ENCODE measurements at places on chromosomes 13 and 19. TPM values are rescaled to one million over a fixed set of nuclear protein-coding genes. Genes with fewer than 3 reads are reported as not detected.

DNA sequence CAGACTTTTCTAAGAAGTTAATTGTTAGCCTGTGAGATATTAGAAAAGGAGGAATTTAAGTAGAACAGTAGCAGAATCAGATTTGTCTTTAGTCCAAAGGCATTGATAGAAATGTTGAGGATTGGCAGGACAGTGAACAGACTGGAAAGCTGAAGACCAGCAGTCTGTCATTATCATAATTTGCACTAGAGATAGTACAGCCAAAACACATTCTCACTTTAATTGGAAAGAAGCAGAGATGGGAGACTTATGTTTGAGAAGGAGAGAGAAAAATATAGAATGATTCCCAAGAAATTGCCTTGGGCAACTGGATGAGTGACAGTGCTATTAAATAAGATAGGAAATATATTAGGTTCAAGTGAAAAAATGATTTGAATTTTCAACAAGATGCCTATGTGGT, 755.5 kb downstream of the SLITRK5 start:
- H3K36me3 ChIP-seq = no peaks in the 10 kb centered on the region
- no peak overlapping the region for H3K4me3 ChIP-seq

DNA sequence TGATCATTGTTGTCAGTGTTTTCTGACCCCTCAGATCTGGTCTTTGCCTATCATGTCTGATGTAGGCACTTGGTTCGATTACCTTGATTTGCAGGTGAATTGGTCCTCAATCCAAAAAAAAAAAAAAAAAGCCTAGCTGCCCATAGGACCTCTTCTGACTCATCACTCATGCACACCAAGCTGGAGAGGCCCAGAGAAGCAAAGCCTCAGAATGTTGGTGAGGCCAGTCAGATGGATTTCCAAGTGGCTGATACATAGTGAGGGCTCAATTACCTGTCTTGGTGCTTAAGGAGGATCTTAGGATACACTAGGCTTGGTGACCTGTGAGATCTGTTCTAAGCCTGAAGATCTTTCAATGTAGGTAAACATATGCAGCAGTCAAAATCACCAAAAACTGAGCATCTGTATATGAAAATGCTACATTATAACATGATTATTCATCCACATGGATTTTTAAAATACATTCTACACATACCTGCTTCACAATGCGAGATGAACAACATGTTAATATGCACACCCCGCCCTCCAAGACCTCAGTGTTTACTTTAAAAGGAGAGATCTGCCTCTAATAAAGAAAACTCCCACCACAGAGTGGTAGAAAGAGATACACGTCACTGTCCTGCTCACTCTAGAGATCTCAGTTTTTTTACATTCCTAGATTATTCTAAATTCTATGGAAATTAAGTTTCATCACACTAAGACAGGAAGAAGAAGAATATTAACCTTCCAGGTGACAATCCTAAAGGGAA, 79.9 kb upstream of the RAP2A start:
- no peaks in the 10 kb centered on the region for H3K27me3 ChIP-seq
- H3K36me3 ChIP-seq = no peaks in the 10 kb centered on the region
- no peak overlapping the region for H3K27ac ChIP-seq
- H3K4me3 ChIP-seq = no peak overlapping the region
- DNase-seq = no peak

- no peaks in the 10 kb centered on the region for H3K27me3 ChIP-seq
- H3K4me3 ChIP-seq = no peak overlapping the region
- no peak for DNase-seq
- H3K4me1 ChIP-seq = no peaks in the 10 kb centered on the region
- H3K27ac ChIP-seq = no peak overlapping the region
These were observed 5.3 kb upstream of the KLK12 start for GRCh38 chr19:51040151-51040550.

DNA sequence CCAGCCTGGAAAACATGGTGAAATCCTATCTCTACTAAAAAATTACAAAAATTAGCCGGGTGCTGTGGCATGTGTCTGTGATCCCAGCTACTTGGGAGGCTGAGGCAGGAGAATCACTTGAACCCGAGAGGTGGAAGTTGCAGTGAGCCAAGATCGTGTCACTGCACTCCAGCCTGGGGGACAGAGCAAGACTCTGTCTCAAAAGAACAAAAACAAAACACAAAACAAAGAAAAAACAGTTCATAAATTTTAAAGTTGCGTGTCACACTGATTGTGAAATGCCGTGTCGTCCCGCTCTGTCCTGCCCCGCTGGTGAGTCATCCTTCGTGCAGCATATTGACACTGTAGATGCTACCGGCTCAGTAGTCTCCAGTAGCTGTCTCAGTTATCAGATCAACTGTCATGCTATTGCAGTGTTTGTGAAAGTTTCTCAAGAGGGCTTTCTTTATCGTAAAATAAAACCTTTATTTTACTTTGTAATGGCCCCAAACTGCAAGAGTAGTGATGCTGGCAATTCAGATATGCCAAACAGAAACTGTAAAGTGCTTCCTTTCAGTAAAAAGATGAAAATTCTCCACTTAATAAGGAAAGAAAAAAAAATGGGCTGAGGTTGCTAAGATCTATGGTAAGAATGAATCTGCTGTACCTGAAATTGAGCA, 36.4 kb upstream of the IGFL1 start:
- H3K4me3 ChIP-seq = no peak overlapping the region
- H3K27ac ChIP-seq = no peak overlapping the region
- no peak for DNase-seq
- H3K36me3 ChIP-seq = no peaks in the 10 kb centered on the region
- peaks cover 10% of the 10 kb centered on the region for H3K27me3 ChIP-seq
- no peaks in the 10 kb centered on the region for H3K4me1 ChIP-seq

- H3K4me3 ChIP-seq = no peak overlapping the region
- no peak overlapping the region for H3K27ac ChIP-seq
- no peak for DNase-seq
- H3K4me1 ChIP-seq = no peaks in the 10 kb centered on the region
These were observed 8.4 kb upstream of the KCTD4 start for GRCh38 chr13:45209229-45209628.

DNA sequence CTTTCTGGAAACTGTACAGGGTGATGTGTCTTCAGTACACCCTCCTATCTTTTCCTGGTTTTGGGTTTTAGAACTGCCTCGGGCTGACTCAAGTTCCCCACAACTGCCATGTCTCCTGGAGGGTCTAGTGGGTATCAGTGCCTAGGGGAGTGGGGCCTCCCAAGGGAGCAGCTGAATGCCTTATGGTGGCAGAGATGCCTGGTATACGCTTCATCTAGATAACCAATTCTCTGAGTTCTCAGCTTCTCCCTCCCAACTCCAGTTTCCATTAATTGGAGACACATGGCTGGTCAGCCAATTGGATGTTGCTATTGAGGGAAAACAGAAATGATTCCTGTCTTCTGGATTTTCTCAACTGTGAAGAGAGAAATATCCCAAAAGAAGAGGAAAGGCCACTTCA, 12.8 kb downstream of the ZNF439 start:
- H3K4me1 ChIP-seq = no peaks in the 10 kb centered on the region
- no peak for DNase-seq
- no peaks in the 10 kb centered on the region for H3K27me3 ChIP-seq
- H3K4me3 ChIP-seq = no peak overlapping the region
- no peak overlapping the region for H3K27ac ChIP-seq

DNA sequence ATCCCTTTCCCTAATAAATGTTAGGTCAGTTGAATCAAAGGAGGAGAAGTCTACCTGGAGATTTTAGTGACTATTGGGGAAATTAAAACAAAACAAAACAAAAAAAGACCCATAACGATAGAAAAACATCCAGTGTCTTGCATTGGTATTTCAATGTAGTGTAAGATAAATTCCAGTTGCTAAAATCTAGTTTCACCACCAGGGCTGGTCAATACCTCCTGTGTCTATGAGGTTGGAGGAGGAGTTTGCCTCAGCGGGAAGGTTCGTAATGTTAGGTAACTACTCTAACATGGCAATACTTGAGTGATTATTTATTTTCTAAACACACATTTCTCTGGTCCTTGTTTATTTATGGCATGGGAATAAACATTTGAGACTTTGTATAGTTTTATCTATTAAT, 483.2 kb downstream of the FGF9 start:
- H3K4me1 ChIP-seq = no peaks in the 10 kb centered on the region
- H3K4me3 ChIP-seq = no peak overlapping the region
- DNase-seq = no peak
- H3K27ac ChIP-seq = no peak overlapping the region
- H3K27me3 ChIP-seq = no peaks in the 10 kb centered on the region

- DNase-seq = no peak
- H3K4me1 ChIP-seq = no peaks in the 10 kb centered on the region
- H3K27me3 ChIP-seq = no peaks in the 10 kb centered on the region
- no peaks in the 10 kb centered on the region for H3K36me3 ChIP-seq
- no peak overlapping the region for H3K27ac ChIP-seq
These were observed 72.9 kb downstream of the RYR1 start for GRCh38 chr19:38506375-38506722.

DNA sequence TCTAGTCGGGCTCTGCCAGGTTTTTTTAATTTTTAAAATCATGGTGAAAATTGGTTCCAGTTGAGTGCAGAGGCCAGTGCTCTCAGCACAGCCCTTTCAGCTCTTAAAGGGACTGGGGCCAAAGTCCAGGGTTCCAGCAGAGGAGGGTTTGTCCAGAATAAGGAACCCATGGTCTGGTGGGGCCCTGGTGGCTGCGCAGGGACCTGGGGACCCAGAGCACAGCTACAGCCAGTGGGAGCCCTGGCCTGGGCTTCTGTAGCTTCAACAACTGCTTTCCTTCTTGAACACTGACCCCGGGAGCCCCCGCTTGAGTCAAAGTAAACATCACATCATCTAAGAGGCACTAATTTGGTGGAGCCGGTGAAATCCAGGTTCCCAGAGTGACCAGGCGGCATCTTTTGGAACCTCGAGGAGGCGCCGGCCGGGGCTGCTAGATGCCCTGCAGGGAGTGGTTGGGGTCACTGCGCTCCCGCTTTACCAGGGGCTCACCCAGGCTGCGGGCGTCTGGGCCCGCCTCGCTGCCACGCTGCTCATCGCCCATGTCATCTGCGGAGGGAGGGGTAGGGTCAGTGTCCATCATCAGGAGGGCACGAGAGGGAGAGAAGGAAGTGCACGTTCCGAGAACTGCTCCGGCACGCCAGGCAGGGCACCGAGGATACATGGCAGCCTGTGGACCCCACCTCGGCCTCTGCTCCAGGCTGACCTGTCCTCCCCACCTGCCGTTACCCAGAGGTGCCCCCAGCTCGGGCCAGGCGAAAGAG, 16.6 kb upstream of the RANBP3 start:
- no peaks in the 10 kb centered on the region for H3K36me3 ChIP-seq
- no peaks in the 10 kb centered on the region for H3K4me1 ChIP-seq
- H3K27ac ChIP-seq = no peak overlapping the region
- no peak for DNase-seq

DNA sequence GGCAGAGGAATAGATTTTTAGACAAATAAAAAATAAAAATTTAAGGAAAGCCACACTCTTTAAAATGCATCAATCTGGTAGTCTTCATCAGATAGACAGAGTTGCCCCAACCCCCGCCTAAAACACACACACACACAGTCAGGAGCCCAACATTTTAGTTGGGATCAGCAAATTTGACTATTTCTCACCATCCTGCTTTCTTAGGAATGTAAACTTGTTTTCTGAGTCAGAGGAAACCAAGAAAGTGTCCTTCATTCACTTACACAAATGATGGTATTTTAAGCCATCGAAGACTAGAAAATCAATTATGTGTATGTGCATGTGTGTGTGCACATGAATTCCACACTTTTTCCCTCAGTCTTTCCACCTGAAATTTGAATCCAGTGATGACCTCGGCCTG, 1657.5 kb downstream of the SLITRK1 start:
- H3K36me3 ChIP-seq = no peaks in the 10 kb centered on the region
- no peaks in the 10 kb centered on the region for H3K27me3 ChIP-seq
- no peaks in the 10 kb centered on the region for H3K4me1 ChIP-seq

The NTF4 gene
- not detected for total RNA-seq

The SHC2 gene
- not detected for total RNA-seq

The ZNF626 gene
- 20.0 TPM for total RNA-seq

GRCh38 chr19:36685835-36686234, 1.6 kb upstream of the ZNF567 start:
- H3K27me3 ChIP-seq = no peaks in the 10 kb centered on the region
- DNase-seq = no peak
- no peaks in the 10 kb centered on the region for H3K36me3 ChIP-seq

DNA sequence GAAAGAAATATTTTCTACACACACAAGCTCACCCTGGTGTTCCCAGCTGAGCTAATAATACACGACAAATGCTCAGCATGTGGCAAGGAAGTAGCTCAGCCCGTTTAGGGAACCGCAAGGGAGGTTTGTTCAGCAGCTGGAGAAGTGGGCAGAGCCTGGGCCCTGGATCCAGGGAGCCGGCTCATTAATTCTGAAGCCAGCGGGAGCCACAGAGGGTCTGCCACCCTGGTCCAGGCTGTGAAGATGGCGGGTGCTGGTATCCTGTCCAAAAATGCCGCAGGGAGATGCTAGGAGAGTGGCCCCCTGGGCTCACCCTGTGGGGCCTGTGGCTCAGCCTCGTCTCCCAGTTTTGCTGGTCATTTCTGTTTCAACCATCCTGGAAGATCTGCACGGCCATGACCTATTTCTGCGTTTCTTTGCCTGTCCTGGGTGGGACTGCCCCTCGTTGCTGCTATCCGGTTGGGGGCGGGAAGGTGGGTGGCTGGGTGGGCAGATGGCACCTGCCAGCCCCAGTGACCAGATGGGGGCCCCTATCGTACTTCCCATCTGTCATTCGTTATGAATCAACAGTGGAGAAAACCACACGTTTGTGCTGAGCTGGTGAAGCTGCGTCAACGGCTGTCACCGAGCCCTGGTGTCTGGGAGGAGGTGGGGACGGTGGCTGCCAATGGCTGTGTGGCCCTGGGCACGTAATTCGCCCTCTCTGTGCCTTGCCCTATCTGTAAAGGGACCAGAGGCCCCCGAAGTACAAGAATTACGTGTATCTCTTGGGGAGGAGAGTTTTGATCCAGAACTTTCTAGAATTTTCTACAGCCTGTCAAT, 2.7 kb upstream of the GNA15 start:
- peak overlapping the region; percentile 13 for H3K4me3 ChIP-seq
- peak overlapping the region; percentile 45 for H3K27ac ChIP-seq
- H3K4me1 ChIP-seq = peaks cover 8% of the 10 kb centered on the region

DNA sequence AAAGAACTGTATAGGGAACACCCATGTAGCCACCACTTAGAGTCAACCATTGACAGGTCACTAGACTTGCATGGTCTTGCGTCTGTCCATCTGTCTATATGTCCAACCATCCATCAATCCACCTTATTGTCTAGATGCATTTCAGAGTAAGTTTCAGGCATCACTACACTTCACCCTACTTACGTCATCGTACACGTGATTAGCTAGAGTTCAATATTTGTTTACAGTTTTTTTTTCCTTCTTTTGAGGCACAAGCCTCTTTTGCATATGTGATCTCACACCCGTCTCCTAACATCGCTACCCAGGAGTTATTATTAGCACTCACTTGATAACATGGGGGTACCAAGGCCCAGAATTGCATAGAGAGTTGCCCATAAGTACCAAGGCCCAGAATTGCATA, 6.9 kb downstream of the CACNG7 start:
- no peaks in the 10 kb centered on the region for H3K4me1 ChIP-seq
- no peak overlapping the region for H3K4me3 ChIP-seq
- no peak for DNase-seq
- no peak overlapping the region for H3K27ac ChIP-seq

- no peak for DNase-seq
- peak overlapping the region; percentile 69 for H3K27ac ChIP-seq
- peak overlapping the region; percentile 46 for H3K4me3 ChIP-seq
- H3K4me1 ChIP-seq = peaks cover 32% of the 10 kb centered on the region
- H3K27me3 ChIP-seq = no peaks in the 10 kb centered on the region
These were observed 46.8 kb downstream of the ARHGEF18 start for GRCh38 chr19:7395360-7396066.

The C3 gene
- 3.2 TPM for total RNA-seq

GRCh38 chr13:31805841-31806240, 66.5 kb downstream of the RXFP2 start:
- H3K36me3 ChIP-seq = no peaks in the 10 kb centered on the region
- no peaks in the 10 kb centered on the region for H3K27me3 ChIP-seq
- no peak for DNase-seq
- H3K27ac ChIP-seq = no peak overlapping the region
- H3K4me1 ChIP-seq = no peaks in the 10 kb centered on the region
- no peak overlapping the region for H3K4me3 ChIP-seq

Measured in naive thymus-derived CD4-positive, alpha-beta T cell (primary cell).